SHP77 treated with DMSO at 0.1 percent for 48 hours (cell line): ENCODE measurements at places on chromosomes 12 and 14.
A peak's percentile ranks its signal among the peaks of the same experiment; 100 is the strongest.

DNA sequence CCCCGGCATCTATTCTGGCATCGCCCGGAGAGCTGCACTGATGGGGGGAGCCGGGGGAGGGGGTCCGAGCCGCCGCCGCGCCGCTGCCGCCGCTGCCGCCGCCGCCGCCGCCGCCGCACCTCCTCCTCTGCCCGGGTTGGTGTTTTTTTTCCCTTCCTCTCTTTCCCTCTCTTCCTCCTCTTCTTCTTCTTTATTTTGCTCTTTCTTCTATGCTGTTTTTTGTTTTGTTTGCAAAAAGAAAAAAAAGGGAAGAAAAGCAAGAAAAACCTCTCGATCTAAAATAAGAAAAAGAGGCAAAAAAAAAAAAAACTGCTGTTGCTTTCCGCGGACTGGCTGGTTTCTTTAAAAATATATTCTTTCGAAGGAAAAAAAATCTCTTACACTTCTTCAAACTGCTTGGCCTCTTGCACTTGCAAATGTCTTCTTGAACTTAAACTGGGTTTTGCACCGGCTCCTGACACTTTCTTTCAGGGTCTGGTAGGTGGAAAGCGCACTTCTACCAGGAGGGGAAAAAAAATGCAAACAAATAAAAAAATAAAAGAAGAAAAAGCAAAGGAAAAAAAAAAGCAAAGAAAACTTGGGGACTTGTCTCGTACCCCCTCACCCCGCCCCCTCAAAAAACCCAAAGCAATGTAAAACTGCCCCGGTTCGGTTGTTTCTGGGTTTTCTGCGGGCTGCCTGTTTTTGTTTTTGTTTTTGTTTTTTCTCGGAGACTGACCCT lies 616 bp downstream of the BCL11B start:
- no peak for DNase-seq

GRCh38 chr12:21538061-21538653 lies 12.1 kb downstream of the SPX start:
- no peak for DNase-seq

- DNase-seq = no peak
Observed at GRCh38 chr14:74596741-74597450, 15.1 kb downstream of the LTBP2 start.

DNA sequence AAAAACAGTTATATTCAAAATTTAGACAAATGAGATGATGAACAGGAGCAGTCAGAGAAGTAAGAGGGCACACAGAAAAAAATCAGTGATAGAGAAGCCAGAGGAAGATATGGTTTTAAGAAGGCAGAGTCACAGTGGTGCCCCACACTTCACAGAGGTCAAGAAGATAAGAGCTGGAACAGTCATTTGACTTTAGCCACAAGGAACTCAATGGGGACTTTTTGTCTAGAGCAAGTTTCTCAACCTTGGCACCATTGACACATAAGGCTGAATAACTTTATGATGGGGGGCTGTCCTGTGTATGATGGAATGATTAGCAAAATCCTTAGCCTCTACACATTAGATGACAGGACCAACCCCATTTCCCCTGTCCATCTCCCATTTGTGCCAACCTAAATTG lies 172.8 kb upstream of the PLEKHG7 start:
- no peak for DNase-seq

DNA sequence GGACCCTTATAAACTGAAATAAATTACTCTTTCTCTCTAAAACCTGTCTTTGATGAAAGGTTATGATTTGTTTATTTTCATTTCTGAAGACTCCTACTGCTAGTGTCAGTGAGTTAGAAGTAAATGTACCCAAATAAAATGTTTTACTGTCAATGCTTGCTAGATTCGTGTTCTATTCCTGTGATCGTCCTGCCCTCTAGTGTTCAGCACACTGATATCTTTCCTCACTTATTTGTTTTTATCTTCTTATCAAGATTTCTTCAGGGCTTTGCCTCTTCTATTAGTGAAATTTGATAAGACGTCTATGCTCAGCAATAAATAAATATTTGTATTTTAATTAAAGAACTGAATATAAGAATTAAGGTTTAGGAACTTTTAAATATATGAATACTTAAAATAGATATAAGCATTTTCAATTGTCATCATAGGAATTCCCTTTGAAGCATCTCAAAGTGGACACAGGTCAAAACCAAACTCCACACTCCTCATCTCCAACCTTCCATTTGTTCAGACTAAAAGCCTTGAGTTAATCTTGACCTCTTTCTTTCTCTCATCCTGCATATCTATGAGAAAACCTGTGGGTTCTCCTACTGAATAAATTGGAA lies 75.8 kb downstream of the C12orf50 start:
- peak; percentile 13 for DNase-seq

DNA sequence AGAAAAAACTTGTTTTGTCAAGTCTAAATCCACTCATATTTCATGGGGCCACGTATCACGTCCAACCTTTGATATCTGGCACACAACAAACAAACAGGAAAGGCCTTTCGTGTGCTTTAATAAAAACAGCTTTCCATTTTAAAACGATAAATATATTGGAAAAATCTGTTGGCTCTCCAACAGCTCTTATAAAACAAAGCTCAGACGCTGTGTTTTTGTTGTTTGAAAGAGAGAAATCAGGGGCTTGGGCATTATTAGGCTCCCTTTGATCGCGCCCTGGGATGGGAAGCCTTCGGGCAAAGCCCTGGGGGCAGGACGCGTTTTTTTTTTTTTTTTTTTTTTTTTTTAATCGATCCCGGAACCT lies 429 bp upstream of the PLEKHA5 start:
- no peak for DNase-seq

- DNase-seq = no peak
Observed at GRCh38 chr12:57149245-57149900, 2.0 kb upstream of the LRP1-AS start.

GRCh38 chr12:6773590-6774351 lies 1.5 kb downstream of the LAG3 start:
- no peak for DNase-seq

DNA sequence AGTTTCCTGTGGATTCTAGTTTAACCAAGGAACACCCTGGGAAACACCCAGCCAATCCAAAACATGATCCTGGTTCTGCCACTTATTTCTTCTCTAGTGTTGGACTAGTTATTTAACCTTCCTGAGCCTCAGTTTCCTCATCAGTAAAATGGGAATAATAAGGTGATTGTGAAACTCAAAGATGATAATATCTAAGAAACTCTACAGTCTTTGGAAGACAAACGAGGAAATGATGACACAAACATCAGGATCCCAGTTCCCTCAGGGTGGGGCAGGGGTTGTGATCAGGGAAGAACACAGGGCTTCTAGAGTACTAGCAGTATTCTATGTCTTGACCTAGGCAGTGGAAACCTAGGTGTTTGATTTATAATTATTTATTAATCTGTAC lies 18.1 kb upstream of the TMEM106C start:
- DNase-seq = no peak

GRCh38 chr12:45803111-45803510 lies 73.6 kb downstream of the ARID2 start:
- no peak for DNase-seq

GRCh38 chr12:13588574-13588973 lies 392.0 kb downstream of the EMP1 start:
- no peak for DNase-seq

GRCh38 chr14:93081876-93082570 lies 33.7 kb downstream of the ITPK1 start:
- DNase-seq = no peak

GRCh38 chr12:102454808-102455760 lies 25.3 kb downstream of the IGF1 start:
- no peak for DNase-seq

DNA sequence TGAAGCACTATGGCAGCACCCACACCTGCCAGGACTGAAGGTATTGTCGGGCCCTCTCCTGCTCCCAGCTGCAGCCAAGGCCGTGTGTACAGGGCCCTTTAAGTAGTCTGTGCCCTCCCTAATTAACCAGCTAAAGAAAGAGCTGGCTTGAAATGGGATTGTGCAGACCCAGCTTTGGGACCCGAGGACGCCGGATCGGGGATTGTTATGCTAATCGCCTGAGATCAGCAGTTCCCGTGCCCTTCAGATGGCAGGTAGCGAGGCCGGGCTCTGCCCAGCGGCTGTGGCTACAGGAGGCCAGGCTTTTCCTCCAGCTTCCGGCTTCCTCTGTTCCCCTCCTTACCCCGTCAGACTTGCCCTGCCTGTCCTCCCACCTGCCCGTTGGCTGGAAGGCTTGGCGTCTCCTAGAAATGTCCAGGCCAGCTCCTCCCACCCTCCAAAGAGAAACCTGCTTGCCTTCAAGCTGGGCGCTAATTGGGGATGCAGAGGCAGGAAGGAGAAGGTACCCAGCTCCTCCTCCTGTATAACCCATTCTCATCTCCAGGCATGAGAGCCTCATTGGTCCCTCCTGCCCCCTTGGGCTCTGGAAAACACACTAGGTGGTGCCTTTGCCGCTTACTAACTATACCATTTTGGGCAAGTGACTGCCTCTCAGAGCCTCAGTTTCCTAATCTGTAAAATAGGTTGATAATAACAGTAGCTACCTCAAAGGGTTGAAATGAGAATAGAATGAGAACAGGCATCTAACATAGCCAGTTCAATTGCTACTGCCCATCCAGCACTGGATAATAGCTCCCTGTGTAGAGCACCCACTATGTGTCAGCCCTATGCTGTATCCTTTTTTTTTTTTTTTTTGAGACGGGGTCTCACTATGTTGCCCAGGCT lies 25.8 kb upstream of the MSI1 start:
- DNase-seq = peak; percentile 53

DNA sequence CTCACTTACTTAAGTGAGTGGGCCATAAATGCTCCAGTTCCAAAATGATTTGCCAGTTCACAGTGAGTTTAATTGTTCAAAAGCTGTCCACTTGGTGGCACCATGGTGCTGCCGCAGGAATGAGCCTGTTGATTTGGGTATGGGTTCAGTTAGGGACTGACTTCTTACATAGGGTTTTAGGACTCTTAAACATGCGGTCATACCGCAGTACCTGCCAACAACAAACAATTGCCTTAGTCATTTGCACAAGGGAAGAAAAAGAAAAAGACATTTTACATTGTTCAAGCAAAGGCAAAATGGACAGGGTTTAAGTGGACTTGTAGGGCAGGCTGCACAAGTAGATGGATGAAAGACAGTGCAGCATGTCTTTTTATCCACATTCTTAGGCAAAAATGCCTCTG lies 80.0 kb upstream of the DBX2 start:
- DNase-seq = peak; percentile 28

- no peak for DNase-seq
Observed at GRCh38 chr12:112946236-112947000, 8.1 kb downstream of the OAS3 start.

GRCh38 chr14:78612666-78613065 lies 442.5 kb downstream of the NRXN3 start:
- no peak for DNase-seq

DNA sequence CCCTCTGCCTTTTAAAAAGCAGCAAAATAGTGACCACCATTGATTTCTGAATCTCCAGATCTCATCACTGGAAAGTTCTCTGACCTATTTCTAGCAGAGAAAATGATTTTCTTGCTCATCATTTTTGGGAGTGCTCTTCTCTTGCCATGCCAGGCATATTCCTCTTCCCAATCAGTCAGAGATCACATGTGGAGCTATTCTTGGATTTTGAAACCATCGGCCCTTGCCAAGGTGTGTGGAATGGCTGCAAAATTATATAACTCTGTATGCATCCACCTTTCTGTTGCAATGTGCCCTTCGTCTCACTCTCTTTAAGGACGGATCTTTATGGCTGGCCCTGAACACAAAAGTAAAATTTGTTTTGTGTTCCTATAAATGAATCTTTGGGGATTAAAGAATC lies 25.5 kb upstream of the LDHB start:
- DNase-seq = no peak

DNA sequence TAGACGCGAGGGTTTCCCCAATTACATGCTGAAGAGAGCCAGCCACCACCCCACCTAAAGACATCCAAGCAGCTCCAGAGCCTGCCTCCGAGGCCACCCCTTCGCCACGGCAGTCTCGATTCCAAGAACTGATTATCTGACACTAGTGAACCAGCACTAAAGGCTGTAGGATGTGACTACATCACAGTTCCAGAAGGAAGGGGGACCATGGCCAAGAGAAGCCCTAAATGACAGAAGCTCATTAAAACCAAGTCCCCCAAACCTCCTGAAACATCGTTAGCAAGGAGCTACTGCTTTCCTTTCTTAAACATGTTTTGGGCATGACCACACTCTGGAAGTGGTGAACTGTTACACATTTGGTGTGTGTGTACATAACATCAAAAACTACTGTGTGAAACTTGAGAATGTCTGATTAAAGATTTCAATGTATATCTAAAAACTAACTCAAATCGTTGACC lies 88.2 kb downstream of the DUSP16 start:
- no peak for DNase-seq

GRCh38 chr12:28936221-28936620 lies 212.9 kb upstream of the FAR2 start:
- DNase-seq = no peak

DNA sequence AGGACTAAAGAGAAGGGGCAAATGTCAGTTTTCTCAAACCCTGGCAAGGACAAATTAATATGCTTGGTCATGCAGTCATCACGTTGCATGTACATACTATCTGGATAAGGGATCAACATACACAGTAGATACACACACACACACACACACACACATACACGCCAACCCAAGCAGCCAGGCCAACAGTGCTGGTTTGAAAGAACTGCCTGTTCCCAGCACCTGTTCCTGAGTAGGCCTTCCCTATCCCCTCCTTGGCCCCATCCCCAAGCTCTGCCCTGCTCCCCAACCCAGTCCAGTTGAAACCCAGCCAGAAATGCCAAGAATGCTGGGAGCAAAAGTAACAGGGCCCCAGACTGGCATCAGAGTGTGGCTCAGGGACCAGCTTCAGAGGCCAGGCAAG lies 4.4 kb downstream of the ITGA7 start:
- no peak for DNase-seq

- no peak for DNase-seq
Observed at GRCh38 chr12:99205111-99205510, 442.4 kb upstream of the GARIN6 start.

GRCh38 chr12:20592556-20592955 lies 102.6 kb upstream of the SLCO1C1 start:
- DNase-seq = no peak

DNA sequence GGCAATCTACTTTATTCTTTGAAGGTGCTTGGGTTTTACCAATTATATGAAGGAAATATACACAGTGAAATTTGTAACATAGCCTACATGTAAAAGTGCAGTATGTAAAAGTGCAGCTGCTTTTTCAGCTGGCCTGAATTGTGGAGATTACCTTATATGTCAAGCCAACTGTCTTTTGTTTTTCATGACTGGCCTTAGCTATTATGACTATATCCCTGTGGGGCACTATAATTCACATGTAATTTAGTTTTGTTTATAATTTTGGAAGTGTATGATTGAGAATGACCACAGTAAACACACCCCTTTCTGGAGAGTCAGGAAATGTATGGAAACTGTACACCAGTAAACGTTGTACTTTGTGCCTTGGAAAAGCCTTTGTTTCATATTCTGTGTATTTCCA lies 435.0 kb upstream of the STXBP6 start:
- no peak for DNase-seq

GRCh38 chr14:99728981-99729451 lies 44.9 kb downstream of the CYP46A1 start:
- no peak for DNase-seq
